Heart right ventricle (tissue), 16 donors: ENCODE measurements at places on chromosomes 3 and 15.

DNA sequence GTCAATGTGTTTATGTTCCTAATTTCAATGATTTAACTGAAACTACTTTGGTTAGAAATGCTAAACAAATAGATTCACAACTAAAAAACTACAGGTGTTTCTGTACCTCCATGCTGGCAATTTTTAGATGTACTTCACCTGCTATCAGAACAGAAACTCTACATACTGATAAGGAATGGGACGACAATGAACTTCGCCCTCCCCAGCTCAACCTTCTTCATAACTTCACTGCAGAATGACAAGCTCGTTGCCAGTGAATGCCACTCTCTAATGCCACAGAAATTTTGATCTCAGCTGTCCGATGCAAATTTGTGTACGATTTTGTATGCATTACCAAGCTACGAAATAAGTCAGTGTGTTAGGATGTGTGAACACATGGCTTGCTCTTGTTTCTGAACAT, 133.4 kb downstream of the FOXP1 start:
- no peak for DNase-seq

DNA sequence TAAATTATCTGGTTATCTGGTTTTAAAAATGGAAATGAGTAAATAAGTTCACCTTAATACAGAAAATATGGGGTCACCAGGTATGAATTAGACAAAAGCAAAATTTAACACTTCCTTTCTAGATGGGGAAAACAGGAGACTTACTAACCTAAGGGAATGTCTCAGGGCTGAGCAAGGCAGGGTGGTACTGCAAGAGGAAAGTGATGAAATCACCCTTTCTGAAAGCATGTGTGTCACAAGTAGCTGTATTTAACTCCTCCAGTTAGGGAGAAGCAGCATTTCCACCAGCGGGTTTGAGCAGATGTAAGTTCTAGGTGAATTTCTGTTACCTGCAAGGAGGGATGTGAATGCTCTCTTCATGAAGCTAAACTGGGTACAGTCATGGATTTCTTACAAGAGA, 629.1 kb downstream of the MECOM start:
- no peak for DNase-seq

- no peak for DNase-seq
These were observed 4.7 kb upstream of the KPNA4 start for GRCh38 chr3:160569894-160570652.

GRCh38 chr15:58409861-58410260, 21.9 kb upstream of the LIPC start:
- no peak for DNase-seq

DNA sequence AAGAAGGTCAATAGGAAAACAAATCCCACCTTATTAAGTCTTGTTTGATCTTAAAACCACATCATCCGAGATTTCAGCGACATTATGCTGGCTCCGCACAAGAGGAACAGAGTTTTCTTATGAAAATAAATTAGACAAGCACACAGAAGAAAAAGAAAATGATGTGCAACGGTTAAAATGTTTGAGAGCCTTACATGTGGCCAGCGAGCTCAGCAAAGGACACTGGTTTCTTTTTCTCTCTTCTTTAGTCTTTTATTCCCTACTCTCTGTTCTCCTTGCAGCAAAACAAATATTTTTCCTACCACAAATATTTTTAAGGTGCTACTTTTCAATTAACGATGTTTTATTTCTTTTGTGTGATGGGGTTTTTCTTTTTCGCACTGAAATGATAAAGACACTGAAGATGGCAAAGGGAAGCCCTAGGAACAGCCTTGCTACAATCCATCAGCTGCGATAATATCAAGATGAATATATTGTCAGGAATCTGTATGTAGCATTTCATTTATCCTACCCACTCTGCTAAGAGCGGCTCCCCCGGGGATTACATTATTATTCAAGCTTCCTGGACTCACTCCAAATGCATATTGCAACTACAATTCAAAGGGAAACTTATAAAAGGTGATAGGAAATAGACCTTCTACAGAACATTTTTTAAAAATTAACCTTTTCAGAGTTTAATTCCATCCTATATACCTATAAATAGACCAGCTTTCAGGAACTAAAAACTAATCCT, 72.9 kb downstream of the ANXA2 start:
- DNase-seq: no peak

GRCh38 chr15:72078887-72079286, 39.1 kb downstream of the MYO9A start:
- DNase-seq: no peak
